ENCODE measurements at places on chromosomes 4 and X. TPM values are rescaled to one million over a fixed set of nuclear protein-coding genes. Genes with fewer than 3 reads are reported as not detected.

Gene TCEAL5
- total RNA-seq, result not detected

Gene EXOC1L
- total RNA-seq, result not detected

Gene NUDT11
- total RNA-seq, result 0.27 TPM

Gene THAP6
- total RNA-seq, result 29.1 TPM

Gene PNMA6F
- not detected for total RNA-seq

Gene HS6ST2
- total RNA-seq, result not detected

Gene GLOD5
- not detected for total RNA-seq

Gene TEX11
- total RNA-seq, result not detected

Gene FOXP3
- total RNA-seq, result 198 TPM

Gene C1GALT1C1
- 6.1 TPM for total RNA-seq

Gene SH2D1A
- total RNA-seq, result 42.7 TPM

DNA sequence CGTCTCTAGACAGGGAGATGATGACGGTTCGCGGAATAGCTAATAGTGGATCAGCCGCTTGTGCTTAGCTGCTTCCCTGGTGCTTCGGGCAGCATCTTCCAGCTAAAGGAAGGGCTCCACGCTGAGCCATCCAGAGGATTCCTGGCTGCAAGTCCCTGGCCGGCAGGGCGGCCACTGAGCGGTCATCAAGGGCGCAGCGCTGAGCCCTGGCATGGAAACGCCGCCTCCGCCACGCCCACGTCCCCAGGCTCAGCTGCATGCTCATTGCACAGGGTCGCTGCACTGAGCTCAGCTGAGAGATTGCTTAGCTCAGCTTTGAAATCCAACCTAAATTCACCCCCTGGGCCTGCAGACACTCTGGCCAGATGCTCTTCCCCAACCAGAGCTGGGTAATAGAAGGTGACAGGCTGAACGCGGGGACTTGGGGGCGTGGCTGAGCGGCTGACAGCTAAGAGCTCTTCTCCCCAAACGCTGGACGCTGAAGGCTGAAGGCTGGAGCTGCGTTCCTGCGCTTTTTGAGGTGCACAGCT, 118.2 kb upstream of the KIT start:
- no peak for DNase-seq

DNA sequence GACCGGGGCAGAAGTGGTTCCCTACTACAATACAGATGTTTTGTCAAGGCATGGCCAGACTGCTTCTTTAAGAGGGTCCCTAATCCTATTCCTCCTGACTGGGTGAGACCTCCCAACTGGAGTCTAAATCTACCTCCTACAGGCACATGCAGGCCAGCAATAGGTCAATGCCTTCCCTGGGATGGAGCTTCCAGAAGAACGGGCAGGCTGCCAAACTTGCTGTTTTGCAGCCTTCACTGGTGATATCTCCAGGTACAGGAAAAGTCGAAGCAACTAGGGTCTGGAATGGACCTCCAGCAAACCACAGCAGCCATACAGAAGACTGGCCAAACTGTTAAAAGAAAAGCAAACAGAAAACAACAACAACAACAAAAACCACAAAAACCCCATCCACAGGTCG, 678.4 kb upstream of the DIAPH2 start:
- no peak for DNase-seq

GRCh38 chrX:72122621-72123337, 8.9 kb downstream of the RTL5 start:
- no peak for DNase-seq

GRCh38 chr4:173835903-173836302, 305.9 kb upstream of the HAND2 start:
- no peak for DNase-seq

GRCh38 chrX:124023838-124024238, 62.3 kb downstream of the STAG2 start:
- DNase-seq, result no peak

GRCh38 chr4:15031197-15031596, 28.9 kb downstream of the CPEB2 start:
- no peak for DNase-seq

DNA sequence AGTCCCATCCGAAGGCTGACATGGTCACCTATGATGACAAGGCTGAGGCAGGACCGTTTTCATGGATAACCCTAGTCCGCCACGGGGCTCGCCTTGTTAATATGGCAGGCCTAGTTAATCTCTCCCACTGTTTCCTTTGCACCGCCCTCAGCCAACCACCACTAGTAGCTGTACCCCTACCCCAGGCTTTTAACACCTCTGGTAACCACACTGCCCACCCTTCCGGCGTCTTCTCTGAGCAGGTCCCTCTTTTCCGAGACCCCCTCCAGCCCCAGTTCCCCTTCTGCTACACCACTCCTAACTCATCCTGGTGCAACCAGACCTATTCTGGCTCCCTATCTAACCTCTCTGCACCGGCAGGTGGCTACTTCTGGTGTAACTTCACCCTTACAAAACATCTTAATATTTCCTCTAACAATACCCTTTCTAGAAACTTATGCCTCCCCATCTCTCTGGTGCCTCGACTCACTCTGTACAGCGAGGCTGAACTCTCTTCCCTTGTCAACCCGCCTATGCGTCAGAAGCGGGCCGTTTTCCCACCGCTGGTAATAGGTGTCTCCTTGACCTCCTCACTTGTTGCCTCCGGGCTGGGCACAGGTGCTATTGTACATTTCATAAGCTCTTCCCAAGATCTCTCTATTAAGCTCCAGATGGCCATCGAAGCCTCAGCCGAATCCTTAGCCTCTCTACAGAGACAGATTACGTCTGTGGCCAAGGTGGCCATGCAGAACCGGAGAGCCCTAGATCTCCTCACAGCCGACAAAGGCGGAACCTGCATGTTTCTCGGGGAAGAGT, 964.4 kb downstream of the RPA4 start:
- no peak for DNase-seq

DNA sequence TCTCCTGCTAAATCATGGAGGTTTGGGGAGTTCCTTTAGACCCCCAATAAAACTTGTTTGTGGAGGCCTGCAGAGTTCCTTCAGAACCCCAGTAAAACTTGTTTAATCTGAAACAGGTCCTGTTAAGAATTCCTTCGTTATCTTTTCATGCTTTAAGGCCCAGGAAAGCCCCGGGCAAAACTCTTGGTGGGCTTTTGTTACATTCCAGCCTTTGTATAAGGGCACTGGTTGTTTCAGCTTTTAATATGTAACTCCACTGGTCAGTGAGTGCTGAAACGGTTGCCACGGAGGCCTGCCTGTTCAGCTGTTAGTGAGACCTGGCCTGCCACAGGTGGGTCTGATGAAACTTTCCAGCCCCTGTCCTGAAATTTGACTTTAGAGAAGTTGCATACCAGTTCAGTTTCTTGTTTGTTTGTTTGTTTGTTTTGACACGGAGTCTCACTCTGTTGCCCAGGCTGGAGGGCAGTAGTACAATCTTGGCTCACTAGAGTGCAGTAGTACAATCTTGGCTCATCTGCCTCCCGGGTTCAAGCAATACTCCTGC, 12.4 kb upstream of the DHRSX start:
- DNase-seq, result no peak

GRCh38 chrX:119389214-119389613, 9.9 kb upstream of the SLC25A43 start:
- no peak for DNase-seq

DNA sequence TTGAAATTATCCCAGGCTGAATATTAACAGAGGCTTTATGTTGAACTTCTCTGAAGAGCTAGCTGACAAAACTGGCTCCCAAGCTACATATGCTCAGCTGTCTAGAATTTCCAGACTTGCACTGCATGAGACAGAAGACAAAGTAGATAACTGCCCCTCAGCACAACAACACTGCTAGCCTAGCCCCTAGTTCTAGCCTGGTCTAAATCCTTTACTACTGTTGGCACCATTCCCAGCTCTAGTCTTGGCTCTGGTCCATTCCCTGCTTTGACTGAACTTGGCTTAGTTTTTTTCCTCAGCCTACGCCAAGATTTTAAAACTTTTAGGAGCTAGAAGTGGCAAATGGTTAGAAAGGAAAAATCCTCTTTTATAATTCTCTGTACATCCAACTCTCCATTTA, 7.6 kb upstream of the OPHN1 start:
- no peak for DNase-seq

- DNase-seq, result no peak
Observed at GRCh38 chrX:43735957-43736356, 79.9 kb downstream of the MAOA start.

DNA sequence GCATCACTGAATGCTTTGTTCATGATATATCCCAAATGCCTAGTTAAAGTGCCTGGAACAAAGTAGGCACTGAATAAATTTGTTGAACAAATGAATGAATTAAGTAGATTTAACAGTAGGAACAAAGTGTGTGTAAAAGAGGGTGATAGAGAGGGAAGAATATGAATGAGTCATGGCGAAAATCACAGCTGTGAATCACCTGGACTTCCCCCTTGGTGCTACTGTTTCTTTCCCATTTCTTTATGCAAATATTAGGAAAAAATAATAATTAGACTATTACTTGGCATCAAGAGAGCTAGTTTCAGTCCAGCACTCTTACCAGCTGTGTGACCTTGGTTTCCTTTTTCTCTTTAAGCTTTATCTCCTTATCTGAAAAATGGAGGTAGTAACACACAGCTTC, 9.2 kb downstream of the SPIN3 start:
- no peak for DNase-seq

- DNase-seq, result no peak
Observed at GRCh38 chrX:153319295-153320046, 2.1 kb downstream of the PNMA6F start.

DNA sequence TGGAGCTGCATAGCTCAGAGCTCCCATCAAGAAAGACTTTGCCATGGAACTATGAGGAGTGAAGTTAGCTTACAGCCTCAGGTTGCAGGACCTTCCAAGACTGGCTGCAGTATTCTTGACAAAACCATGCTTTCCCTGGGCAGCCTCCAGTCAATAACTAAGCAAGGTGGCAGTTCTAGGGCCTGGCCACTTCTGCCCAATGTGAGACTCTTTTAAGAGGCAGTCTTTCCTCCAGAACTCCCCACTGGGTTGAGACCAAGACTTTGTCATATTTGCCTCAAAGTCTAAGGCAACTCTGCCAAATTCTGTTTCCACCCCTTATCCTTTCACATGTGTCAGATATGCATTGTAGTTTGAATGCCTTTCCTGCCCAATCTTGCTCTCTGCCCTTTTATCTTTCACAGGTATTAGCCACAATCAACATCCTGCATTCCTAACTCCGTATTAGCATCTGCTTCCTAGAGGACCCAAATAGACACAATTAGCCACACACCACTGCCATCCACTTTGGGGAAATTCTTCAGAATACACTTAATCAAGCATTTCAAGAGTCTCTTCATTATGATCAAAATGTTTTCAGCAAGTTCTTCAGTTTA, 17.7 kb upstream of the SLC25A43 start:
- no peak for DNase-seq

DNA sequence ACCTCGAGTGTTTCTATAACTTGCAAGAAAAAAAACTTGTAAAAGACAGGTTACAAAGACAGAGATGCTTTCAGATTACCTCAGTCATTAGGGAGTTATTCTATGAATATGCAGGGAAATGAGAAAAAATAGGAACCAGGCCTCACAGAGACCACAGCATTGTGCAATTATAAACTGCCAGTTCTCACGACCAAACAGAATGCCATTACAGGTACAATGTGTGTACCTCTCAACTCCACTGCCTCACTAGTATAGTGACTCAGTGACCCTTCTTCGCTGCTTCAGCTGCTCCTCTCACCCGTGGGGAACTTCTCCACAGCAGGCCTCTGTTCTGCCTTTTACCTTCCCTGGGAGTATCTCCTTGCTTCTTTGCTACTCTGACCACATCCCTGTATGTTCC, 2.3 kb upstream of the HTATSF1 start:
- DNase-seq, result no peak

Measured in CD4-positive, CD25-positive, alpha-beta regulatory T cell (primary cell).